ENCODE measurements at places on chromosomes 6 and 20.

GRCh38 chr6:153790048-153790447 lies 249.0 kb upstream of the OPRM1 start:
- no peak for DNase-seq

DNA sequence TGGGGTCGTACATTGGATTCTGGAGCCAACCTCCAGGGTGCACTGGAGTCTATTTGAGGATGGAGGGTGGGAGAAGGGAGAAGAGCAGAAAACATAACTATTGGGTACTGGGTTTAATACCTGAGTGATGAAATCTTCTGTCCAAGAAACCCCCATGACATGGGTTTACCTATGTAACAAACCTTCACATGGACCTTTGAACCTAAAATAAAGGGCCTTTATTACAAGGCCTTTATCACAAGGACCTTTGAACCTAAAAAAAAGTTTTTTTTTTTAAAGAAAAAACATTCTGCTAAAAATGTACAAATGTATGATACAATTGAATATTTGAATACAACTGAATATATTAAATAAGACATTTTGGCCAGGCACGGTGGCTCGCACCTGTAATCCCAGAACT lies 38.1 kb upstream of the ZNF133 start:
- no peak for DNase-seq

GRCh38 chr6:67748521-67748920 lies 886.6 kb upstream of the ADGRB3 start:
- no peak for DNase-seq

GRCh38 chr6:35310265-35310831 lies 12.7 kb downstream of the DEF6 start:
- no peak for DNase-seq

DNA sequence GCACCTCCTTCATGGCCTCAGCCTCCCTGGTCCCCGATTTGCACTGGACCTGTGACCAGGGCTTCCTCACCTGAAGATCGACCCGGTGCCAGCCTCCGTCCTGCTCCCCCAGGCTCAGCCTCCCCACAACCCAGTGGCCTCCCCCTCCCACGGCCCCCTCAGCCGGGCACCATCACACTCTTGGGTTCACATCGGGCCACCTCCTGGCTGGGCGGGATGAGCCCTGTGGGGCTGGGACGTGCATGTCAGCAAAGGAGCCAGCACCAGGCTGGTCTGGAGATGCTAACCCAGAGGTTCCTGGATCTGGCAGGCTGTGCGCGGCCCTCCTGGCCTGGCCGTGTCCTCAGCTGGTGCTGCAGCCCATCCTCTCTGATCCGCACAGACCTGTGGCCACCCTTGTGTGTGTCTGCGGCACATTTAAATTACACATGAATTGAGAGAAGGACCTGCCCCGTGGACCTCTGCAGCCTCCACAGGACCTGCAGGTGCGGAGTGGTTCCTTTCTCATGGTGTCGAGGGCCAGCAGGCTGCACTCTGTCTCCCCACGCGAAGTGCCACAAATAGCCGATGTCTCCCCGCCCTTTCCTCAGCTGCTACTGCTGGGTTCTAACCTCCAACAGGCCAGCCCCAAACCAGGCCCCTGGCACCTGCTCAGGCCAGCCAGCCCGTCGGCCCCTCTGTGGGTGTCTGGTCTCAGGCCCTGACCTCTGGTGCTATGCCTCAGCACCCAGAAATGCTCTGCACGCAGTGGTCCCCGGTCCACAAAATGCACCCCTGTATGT lies 237.5 kb downstream of the ERMARD start:
- no peak for DNase-seq

DNA sequence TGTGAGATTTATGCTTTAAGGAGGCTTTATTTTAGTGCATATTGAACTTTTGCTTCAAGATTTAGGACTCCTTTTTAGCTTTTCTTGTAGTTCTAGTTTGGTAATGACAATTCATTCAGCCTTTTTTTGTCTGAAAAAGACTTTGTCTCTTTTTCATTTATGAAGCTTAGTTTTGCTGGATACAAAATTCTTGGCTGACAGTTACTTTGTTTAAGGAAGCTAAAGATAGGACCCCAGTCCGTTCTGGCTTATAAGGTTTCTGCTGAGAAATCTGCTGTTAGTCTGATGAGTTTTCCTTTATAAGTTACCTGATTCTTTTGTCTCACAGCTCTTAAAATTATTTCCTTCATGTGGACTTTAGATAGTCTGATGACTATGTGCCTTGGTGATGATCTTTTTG lies 142.8 kb upstream of the B3GAT2 start:
- no peak for DNase-seq

DNA sequence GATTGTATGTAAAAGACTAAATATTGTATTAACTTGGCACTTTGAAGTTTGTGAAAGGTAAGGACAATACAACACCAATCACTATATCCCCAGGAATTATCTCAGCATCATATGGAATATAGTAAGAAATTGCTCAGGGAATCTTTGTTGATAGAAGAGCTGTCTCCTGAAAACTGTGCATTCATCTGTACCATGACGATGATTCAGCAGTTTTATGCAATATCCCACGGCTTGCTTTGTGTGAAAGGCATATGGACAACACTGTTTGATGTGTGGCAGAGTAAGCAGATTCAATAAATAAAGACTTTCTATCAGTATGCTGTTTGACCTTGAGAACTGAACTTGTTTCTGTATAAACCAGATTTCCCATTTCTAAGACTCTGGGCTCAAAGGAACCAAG lies 147.5 kb upstream of the PLN start:
- no peak for DNase-seq

- peak; percentile 83 for DNase-seq
These were observed at the start of gene SLCO4A1 for GRCh38 chr20:62642051-62642665. TSS of gene SLCO4A1 (plus strand) at chr20:62642503. CDS start at chr20:62656455, 13,952 bp downstream.

GRCh38 chr6:13465734-13466133 lies 21.7 kb downstream of the GFOD1 start:
- no peak for DNase-seq

- no peak for DNase-seq
These were observed 81.8 kb downstream of the PROKR2 start for GRCh38 chr20:5234978-5235377.
